HCT116 (cell line): ENCODE measurements at places on chromosomes 5 and 9. TPM values are rescaled to one million over a fixed set of nuclear protein-coding genes. Genes with fewer than 3 reads are reported as not detected.

- DNase-seq = no peak
Observed at GRCh38 chr9:36609306-36609705, 36.6 kb downstream of the MELK start.

- no peak for DNase-seq
Observed at GRCh38 chr5:169527863-169528262, 55.7 kb upstream of the SPDL1 start.

GRCh38 chr5:140524003-140524402, 23.5 kb upstream of the EIF4EBP3 start:
- DNase-seq = no peak

GRCh38 chr5:126615286-126615685, 14.5 kb downstream of the PHAX start:
- DNase-seq = no peak

DNA sequence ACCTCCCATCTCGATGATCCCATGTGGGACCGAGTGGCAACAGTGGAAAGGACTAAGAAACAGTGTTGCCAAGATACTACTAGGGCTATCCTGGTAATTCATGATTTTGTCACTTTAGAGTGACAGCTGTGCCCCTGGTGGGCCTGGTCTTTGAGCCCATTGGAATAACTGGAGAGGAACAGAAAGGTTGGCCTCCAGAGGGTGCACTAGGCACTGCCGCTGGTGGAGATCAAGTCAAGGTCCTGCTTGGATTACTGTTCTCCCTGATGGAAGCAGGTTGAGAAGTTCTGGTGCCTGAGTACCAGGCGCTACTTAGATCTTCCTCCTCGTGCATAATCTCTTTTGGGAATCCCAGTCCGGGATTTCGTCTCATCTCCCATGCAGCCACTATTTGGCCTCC, 129.6 kb downstream of the SEC61B start:
- no peak for DNase-seq

PPP2R2B gene
- not detected for total RNA-seq

RLN2 gene
- total RNA-seq = not detected

DAPK1 gene
- total RNA-seq = 5.6 TPM
